ENCODE measurements at places on chromosomes 7 and 10.

DNA sequence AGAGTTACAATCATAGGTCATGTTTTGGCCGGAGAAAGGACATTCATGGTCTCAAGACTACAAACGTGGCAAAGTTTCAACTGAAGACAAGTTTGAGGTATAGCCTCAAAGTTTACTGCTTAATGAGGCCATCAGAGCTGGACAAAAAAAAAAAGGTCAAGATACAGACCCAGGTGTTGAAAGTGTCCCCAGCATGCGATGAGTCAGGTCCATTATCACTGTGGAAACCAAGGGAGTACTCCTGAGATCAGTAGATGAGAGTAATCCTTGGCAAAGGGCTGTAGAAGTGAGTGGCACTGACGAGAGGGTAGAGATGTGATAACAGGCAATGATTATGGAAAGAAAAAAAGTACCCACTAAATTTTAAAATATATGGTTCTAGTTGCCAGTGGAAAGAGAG lies 80.1 kb upstream of the LRRN3 start:
- DNase-seq = no peak

GRCh38 chr7:32142649-32143048 lies 72.4 kb upstream of the PDE1C start:
- DNase-seq = no peak

- no peak for DNase-seq
Measured at GRCh38 chr7:144830024-144830785, 5.6 kb downstream of the TPK1 start.

GRCh38 chr10:113576852-113577251 lies 24.0 kb downstream of the HABP2 start:
- DNase-seq = no peak

DNA sequence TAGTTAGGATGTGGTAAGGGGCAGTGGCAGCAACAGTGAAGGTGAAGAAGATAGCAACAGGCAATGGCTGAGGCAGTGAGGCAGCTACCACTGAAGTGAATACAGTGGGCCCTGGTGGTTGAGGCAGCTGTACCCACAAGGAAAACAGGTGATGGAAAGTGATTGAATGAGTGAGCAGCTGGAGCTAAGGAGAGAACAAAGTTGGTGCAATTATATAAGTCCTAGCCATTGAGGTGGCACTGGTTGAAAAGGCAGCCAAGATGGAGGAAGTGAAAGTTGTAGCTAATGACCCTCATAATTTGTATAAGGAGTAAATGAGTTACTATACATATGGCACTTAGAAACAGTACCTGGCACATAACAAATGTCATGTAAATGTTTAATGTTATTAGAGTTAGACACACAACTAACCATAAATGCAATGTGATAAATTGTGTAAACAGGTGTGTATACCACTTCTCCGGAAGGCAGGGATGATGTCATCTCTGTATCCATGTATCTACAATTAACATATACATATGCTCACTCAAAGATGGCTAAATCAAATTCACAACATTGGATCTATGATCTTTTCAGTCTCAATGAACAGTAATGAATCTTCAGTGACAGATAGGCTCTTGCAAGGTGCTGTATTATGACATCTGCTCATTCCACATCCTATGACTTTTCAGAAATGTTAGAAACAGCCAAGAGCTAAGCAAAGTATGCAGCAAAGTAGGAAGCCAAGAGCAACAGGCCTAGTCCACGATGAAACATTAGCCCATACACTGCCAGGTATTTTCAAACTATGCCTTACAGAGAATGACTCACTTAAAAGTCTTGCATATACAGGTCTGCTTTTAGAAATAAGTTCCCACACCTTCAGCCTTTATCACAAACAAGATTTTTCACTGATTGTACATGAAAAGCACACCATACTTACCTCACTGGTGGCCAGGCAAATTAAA lies 10.7 kb downstream of the XPNPEP1 start:
- no peak for DNase-seq

GRCh38 chr7:101108330-101108857 lies 18.5 kb upstream of the SERPINE1 start:
- no peak for DNase-seq

- no peak for DNase-seq
Measured at GRCh38 chr7:23969443-23969842, 259.4 kb downstream of the STK31 start.

- DNase-seq = no peak
Measured at GRCh38 chr10:132179551-132180392, 7.0 kb upstream of the DPYSL4 start.

- DNase-seq = no peak
Measured at GRCh38 chr10:19453967-19454366, 362.3 kb upstream of the PLXDC2 start.

- DNase-seq = no peak
Measured at GRCh38 chr7:52720856-52721255, 314.6 kb upstream of the POM121L12 start.

GRCh38 chr10:20767028-20767427 lies 130.1 kb downstream of the NEBL start:
- no peak for DNase-seq

DNA sequence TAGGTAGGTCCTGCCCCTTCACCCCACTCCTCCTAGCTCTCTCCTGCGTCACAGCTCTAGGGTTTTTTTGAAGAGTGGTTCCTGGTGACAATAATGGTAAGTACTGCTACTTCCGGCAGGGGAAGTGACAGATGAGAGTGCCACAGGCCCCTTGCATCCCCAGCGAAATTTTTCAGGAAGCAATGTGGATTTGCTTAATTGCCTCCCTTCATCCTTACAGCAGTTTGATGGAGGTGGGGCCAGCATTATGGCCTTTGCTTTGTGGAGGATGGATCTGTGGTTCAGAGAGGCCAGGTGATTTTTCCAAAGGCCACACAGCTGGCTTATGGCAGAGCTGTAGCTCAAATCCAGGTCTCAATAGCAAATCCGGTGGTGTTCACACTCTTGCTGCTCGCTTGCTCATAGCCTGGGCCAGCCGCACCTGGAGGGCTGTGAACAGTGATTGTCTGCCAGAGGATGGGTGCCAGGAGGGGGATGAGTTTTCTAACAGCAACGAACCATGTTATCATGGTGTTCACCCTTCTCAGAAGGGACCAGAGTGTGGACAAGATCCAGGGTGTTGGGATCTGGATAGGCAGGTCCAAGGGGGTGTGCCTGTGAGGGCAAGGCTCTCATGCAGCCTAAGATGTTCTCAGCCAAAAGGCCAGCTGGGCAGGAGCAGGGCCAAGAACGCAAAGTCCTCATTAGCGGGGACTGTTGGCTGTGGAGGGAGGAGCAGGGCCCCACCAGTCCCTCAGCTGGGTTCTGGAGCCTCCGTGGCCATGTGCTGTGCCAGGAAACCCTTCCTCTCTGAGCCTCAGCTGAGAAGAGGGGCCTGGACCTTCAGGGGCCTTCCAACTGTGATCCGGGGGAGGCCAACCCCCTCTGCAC lies 89.0 kb downstream of the EMX2 start:
- no peak for DNase-seq

- no peak for DNase-seq
Measured at GRCh38 chr7:137283153-137283552, 60.4 kb downstream of the PTN start.

DNA sequence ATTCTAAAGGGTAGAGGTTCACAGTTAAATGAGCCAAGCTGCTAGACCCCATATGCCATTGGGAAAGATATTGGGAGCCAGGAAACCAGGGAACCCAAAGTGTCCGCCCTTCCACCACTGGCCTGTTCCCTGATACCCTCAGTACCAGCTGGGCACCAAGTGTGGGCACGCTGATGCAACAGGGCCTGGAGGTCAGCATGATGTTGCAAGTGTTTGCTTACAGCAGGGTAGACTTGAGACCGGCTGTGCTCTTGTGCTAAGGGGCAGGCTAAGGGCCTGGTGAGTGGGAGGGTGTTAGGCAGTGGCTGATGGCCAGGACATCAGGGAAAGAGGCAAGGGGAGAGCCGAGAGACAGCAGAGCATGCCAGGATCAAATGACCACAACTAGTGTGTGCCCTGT lies 21.0 kb upstream of the MYL7 start:
- DNase-seq = no peak

GRCh38 chr7:106231856-106232490 lies 52.8 kb downstream of the NAMPT start:
- no peak for DNase-seq

DNA sequence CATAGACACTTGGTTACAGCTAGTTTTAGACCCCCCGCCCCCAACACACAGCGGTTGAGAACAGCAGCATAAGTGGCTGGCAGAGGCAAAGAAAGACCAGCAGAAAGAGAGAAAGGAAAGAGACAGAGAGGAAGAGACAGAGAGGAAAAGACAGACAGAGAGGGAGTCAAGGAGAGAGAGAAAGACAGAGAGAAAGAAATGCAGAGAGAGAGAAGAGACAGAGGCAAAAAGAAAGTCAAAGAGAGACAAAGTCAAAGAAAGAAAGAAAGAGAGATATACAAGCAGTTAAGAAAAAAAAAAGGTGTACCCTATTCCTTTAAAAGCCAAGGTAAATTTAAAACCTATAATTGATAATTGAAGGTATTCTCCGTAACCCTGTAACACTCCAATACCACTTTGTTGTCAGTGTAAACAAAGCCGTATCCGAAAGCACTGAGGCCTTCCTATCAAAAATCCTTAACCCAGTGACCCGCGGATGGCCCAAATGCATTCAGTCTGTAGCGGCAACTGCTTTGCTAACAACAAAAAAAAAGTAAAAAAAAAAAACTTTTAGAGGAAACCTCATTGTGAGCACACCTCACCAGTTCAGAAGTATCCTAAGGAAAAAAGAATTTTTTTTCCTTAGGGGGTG lies 11.9 kb upstream of the SLC12A9 start:
- no peak for DNase-seq

DNA sequence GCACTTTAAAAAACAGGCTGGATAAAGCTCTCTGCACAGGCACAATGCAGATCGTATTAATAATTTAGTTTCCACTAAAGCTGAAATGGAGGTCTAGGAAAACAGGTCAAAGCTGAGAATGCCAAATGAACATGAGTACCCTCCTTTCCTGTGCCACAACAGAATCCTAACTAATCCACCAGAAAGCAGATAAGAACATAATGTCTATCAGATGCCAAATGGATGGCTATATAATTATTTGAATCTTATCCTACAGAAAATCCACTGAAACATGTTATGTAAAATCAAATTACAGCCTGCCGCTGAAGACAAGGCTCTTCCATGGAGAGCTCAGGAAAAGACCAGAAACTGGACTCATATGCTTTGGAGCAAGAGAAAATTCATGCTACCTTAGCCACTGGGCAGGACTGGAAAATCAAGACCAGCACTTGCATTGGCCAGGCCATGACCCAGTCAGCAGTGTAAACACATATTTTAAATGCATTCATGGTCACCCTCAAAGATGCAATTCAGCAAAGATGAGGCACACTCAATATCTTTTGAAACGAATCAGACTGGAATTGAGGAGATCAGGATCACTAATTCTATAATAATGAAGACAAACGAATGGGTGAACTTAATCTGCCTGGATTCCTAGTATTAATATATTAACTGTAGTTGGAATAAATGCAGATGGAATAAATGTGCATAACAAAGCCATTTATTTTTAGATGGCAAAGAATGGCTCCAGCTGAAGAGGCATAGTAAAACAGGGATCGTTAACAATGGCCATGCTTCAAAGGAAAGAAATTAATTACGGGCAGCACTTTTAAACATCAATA lies 13.2 kb downstream of the ANK3 start:
- no peak for DNase-seq

- DNase-seq = no peak
Measured at GRCh38 chr10:130686689-130687300, 550.6 kb downstream of the GLRX3 start.

GRCh38 chr10:73253225-73253555 lies 746 bp upstream of the MRPS16 start:
- DNase-seq = no peak

DNA sequence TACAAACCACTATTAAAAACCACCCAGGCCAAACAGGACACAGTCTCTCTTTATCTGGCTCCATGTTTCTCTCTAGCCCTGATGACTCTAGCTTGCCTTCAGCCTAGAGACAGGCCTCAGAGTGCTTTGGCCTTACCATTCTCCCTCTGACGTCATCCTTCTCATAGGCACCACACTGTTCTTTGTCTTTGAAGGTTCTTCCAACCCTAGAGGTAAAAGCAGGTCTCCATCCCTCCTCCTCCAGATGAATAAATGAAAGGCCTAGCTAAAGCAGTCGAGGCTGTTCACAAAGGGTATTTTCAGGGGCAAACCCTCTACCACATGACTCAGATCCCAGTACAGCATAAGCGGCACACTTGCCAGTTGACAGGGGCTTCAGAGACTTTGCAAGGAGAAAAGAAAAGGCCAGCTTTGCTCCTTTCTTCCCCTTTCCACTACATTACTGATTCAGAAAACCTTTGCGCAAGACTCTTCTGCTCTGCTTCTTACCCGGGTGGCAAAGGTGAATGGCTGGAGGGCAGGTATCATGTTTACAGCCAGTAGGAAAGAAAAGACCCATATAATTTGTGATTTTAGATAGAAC lies 14.8 kb downstream of the NFE2L3 start:
- DNase-seq = no peak

DNA sequence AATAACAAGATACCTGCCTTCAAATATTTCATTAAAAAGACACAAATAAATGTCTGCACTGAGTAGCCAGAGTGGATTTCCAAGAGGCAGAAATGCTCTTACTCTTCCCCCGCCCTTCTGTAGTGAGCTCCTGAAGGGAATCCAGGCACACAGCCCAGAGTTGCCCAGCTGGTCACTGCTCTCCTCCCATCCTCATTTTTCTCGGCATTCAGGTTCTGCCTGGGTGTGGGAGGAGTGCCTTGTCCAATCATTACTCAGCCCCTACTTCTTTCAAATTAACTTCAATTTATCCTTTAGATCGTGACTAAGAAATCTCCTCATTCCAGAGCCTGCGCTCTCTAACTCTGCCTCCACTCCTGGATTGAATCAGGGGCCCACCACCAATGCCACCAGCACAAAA lies 12.2 kb downstream of the CCDC6 start:
- no peak for DNase-seq

GRCh38 chr7:129146237-129146979 lies 1.9 kb downstream of the TSPAN33 start:
- DNase-seq = peak; percentile 14

- no peak for DNase-seq
Measured at GRCh38 chr7:2295936-2296620, 18.2 kb downstream of the SNX8 start.

DNA sequence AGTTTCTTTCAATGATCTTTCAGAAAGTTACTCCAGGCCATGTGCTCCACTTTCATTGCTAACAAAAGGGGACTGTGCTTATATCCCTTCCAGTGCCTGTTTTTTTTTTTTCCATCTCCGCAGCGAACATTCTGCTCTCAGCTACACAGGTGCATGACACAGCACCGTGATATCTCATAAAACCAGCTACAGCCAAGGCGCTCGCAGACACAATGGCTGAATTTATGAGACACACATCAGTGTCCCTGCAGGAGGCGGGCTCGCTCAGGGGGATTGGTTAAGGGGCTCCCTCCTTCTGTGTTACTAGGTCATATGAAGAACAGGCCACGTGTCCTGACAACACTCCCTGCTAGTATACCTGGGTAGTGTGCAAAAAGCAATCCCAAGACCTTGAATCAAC lies 245.5 kb downstream of the SKAP2 start:
- DNase-seq = no peak

GRCh38 chr7:37320848-37321468 lies 127.7 kb downstream of the ELMO1 start:
- DNase-seq = no peak

All from HFF-Myc (cell line).